ENCODE measurements at places on chromosomes 7 and 10.

DNA sequence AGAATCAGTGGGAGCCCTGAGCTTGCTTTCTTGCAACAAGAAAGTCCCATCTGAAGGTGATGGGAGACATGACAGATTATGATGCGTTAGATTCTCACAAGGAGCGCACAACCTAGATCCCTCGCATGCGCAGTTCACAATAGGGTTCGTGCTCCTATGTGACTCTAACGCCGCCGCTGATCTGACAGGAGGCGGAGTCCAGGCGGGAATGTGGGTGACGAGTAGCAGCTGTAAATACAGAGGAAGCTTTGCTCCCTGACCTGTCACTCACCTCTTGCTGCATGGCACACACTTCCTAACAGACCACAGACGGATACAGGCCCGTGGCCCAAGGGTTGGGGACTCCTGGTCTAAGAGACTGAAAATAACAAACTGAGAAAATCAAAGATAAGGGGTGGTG lies 1163.4 kb upstream of the AUTS2 start:
- no peak for DNase-seq

- DNase-seq: no peak
Measured at GRCh38 chr7:50662041-50662694, 97.0 kb upstream of the DDC start.

DNA sequence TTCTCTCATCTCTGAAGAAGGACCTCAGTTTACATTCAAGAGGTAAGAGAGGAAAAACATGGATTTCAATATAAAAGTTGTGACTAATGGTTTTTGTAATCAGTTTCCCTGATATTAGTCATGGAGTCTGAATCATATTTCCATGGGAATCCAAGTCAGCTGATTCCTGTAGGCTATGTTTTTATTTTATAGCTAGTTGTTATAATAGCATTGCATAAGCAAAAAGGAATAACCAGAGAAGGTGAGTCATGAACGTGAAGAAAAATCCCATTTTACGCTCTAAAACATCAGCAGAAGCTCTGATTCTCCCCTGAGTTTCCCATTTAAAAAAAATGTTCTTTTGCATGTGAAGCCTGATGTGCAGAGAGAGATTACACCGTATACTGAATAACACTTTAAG lies 299.3 kb downstream of the SFMBT2 start:
- DNase-seq: peak; percentile 5

GRCh38 chr7:152709287-152710152 lies 33.6 kb upstream of the XRCC2 start:
- no peak for DNase-seq

GRCh38 chr7:121484089-121484763 lies 88.1 kb upstream of the FAM3C start:
- no peak for DNase-seq

DNA sequence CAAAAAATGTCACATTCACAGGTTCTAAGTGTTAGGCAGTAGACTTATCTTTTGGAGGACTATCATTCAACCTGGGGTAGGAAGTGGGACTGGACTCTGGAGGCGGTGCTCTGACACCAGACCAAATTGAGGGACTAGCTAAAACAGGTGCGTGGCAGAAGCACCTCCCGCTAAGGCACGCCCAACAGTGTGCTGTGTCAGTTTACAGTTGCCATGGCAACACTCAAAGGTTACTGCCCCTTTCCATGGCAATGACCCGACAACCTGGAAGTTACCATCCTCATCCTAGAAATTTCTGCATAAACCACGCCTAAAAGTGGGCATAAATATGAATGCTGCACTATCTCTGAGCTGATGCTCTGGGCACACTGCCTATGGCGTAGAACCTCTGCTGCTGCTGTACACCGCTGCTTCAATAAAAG lies 14.0 kb upstream of the BLNK start:
- no peak for DNase-seq

DNA sequence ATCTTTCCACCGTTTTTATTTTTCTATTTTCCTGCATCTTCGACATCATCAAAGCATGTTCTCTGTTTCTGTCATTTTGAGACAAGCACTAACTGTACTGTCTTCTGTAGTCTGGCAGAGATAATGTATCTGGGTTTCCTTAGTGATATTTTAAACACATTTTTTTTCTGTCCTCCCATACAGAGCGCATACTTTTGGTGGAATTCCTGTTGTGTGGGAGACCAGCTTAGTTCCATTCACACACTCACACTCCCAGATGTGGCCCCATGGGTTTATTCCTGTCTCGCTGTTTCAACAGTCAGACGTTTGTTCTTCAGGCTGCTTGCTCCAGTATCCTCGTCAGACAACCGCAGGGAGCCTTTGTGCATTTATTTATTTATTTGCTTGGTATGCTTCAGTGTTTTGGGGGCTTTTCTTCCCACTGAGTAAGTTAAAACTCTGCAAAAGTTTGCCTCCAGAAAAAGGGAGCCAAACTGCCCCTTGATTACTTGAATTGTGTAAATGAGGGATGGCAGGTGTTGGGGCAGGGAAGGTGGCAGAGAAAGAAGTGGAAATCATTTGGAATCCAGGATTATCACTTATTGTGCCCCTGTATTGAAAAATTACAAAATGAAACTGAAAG lies 456.8 kb upstream of the KLF6 start:
- peak; percentile 100 for DNase-seq

DNA sequence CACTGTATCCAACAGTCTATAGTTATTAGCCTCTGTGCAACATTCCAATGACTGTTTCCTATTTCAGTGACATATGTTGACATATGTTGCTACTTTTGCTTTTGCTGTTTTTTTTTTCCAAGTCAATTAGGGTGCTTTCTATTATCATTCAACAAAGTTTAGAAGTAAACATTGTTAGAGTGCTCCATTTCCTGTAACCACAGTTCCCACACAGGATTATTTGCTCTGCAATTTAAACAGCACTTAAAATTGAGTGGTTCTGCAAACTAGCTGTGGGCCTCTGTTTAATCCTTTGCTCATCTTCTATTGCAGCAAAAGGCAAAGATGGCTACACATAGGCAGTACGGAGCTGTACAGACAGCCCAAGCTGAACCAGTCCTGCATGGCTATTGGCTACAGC lies 46.5 kb upstream of the PTN start:
- DNase-seq: no peak

DNA sequence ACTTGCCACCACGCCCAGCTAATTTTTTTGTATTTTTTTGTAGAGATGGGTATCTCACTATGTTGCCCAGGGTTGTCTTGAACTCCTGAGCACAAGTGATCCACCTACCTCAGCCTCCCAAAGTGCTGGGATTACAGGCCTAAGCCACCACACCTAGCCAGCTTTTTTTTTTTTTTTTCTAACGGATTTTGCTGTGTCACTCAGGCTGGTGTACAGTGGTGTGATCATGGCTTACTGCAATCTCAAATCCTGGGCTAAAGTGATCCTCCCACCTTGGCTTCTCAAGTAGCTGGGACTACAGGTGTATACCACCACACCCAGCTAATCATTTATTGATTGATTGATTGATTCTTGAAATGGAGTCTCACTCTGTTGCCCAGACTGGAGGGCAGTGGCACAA lies 106.0 kb upstream of the TRIM24 start:
- DNase-seq: no peak

- DNase-seq: no peak
Measured at GRCh38 chr7:100444311-100445278, 8.3 kb upstream of the PPP1R35 start.

GRCh38 chr10:78648256-78648860 lies 420.4 kb upstream of the ZMIZ1 start:
- DNase-seq: no peak

- no peak for DNase-seq
Measured at GRCh38 chr10:124681626-124682552, 62.3 kb downstream of the FAM53B start.

GRCh38 chr7:142332421-142332820 lies 74.6 kb upstream of the PRSS58 start:
- DNase-seq: no peak

DNA sequence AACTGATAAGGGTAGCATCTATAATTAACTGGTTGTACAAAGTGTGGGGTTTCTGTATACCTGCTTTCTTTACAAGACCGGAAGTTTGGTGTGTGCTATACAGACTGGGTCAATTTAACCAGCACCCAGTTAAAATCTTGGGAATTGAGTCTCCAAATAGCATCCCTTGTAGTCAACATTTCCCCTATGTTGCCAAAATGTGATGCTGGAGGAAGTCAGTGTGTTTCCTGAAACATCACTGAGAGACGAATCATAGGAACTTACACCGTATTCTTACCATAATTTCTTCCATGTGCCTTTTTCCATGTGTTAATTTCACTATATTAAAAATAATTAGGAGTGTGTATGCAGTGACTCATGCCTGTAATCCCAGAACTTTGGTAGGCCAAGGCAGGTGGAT lies 1.7 kb downstream of the AKR1C4 start:
- no peak for DNase-seq

Data from AG09309 (cell line).